ENCODE measurements at places on chromosomes 12 and 14.

DNA sequence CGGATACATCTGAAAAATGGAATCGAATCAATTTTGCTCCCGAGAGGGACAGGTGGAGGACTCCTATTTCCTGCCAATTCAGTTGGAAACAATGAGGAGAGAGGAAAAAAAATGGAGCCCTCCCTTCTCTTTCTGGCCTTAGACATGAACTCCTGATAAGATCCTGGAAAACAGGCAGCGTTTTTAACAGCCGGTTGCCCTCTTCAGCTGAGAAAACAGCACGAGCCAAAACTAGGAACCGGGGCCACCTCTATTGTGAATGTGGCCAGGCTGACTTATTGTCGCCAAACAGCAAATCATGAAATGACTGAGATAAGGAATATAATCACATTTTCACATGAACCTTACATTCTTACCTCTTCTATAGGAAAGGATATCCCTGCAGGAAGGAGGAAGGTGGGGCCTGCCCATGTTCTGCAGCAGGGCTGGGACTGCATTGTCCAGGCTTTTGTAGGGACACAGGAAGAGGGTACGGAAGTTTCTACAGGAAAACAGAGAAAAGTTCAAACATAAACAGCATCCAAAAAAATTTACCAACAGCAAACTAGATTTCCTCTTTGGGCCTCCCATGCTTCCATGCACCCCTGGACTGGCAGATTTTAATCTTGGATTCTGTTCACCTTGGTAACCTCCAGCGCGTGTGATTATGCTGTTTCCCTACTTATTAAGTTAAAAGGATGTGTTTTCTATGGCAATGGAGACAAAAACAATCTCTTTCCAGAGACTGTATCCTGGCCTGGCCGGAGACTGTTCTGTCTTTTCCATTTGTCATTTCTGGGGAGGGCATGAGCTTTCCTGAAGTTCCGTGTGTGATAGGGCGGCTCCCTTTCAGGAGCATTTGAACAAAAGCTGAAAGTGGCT, 29.0 kb upstream of the ELK3 start:
- no peak for DNase-seq

GRCh38 chr12:21169878-21170472, 39.0 kb downstream of the SLCO1B1 start:
- DNase-seq: no peak

DNA sequence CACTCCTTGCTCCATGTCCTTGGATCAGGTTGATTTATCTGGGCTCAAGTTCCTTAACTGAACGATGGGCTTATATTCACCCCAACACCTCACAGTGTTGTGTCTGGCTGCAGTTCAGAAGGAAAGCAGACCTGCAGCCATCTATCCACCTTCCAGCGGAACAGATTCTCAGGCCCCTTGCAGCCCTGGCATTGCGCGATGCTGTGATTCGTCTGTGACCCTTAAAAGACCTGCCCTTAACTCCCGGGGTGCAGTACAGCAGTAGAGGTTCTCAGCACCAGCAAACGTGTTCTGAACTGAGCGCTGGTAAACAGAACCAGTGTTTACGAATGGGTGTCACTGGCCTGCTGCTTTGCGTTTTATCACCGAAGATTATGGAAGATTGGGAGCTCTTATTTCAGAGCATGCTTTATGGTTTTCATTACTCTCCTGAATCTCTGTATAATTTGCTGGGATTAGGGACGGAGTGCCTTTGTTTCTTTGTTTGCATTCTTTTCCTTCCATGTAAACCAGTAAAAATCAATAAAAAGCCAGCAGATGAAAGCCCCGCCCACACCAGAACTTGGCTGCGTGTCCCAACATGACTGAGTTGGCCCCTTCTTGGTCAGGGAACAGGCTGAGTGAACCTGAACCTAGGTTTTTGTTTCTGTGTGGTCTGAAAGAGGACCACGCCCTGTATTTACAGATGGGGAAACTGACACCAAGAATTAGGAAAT, 286.7 kb upstream of the CRY1 start:
- DNase-seq: no peak

DNA sequence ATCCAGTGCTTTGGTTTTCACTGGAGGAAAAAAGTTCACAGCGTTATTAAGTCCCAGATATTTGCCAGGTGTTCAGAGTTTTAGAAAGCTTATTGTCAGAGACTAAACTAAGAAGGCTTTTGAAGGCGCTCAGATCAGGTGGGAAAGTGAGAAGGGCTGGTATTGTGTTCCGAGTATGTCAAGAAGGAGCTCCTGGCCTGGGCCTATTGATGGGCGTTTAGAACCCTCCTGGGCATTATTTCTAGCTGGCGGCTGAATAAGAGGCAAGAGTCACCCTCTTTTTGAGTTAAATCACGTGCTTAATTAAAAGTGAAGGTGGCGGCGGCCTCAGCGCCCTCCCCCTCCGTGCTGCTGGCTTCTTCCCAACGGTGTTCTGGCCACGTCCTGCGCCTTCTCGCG, 20.9 kb upstream of the GNS start:
- DNase-seq: no peak

GRCh38 chr12:24977060-24977459, 28.2 kb upstream of the BCAT1 start:
- DNase-seq: no peak

DNA sequence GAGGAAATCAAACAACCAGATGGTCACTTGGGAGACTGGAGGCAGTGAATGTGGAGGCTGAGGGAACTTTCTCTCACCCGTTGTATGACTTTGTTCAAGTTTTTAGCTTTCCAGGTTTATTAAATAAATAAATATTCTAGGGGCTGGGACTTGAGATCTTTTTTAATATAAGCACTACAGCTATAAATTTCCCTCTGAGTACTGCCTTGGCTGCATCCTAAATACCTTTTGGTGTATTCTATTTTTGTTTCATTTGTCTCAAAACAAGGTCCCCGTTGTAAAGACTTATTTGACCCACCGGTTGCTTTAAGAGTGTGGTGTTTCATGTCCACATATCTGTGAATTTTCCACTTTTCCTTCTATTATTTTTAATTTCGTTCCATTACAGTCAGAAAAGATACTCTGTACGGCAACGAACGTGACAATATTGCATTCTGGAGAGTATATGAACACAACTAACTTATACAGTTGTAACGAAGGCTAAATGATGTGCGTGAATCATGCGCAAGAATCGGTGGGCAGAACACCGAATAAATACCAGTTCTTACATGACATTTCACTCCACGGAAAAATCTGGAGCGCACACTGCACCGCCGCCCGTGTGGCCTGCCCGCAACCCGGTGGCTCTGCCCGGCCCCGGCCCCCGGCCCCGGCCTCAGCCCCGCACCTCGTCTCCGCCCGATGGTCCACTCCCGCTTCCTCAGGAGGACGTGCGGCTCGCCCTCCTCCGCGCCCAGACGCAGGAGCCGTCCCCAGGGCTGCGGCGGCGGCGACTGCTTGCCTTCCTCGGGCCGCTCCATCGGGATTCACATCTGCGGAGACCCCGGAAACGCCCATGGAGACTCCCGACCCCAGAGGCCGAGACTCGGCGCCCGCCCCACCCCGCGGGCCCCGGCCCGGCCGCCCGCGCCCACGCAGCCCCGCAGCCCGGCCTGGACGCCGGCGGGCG, 602 bp downstream of the CHFR start:
- no peak for DNase-seq

DNA sequence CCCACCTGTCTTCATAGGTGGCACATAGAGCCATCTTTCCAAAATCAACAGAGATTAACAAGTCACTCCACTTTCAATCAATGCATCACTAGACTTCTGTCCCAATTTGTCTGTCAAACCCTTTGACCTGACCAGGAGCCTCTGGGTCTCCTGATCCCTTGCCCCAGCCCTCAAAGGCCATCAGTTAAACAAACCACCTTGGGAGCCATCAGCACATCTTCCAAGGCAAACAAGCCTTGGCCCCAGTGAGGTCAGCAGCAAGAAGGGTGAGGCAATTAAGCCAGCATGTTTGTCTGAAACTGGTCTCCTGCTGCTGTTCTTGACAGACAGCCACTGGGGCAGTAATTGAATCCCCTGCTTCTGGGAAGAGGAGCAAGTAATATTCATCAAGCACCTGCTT, 742.8 kb upstream of the TBX3 start:
- no peak for DNase-seq

DNA sequence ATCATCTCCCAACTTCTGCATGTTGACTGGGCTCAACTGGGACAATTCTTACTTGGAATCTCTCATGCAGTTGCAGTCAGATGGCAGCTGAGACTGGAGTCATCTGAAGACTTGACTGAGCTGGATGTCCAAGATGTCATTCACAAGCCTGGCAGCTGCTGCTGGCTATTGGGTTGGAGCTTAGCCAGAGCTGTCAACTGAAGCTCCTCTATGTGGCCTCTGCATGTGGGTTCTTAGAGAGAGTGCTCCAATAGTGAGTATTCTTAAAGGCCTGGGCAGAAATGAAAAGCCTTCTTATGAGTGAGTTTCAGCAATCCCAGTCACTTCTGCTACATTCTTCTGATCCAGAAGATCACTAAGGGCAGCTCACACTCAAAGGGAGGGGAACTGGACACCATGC, 440.9 kb downstream of the LRIG3 start:
- no peak for DNase-seq

- DNase-seq: no peak
Measured at GRCh38 chr12:89029961-89030360, 322.3 kb downstream of the DUSP6 start.

GRCh38 chr12:71688961-71689570, 3.2 kb downstream of the TMEM19 start:
- DNase-seq: no peak

- no peak for DNase-seq
Measured at GRCh38 chr14:72049462-72049861, 117.2 kb downstream of the RGS6 start.

DNA sequence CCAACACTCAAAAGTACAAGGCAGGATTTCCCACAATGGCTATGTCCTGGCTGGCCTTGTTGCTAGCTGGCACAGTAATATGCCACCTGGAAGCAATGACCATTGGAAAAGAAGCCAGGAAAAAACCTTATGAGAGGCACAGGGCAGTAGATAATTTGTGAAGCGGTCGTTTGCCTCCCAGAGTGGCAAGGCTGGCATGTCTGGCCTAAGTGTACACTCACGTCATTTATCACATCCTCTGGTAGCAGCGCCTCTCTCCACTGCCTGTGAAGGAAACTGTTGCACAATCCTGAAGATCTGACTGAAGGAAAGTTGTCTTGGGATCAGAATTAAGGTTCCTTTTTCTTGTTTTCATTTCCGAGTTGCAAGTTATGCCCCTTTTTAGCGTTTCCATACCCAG, 408.5 kb downstream of the ZFP36L1 start:
- no peak for DNase-seq

DNA sequence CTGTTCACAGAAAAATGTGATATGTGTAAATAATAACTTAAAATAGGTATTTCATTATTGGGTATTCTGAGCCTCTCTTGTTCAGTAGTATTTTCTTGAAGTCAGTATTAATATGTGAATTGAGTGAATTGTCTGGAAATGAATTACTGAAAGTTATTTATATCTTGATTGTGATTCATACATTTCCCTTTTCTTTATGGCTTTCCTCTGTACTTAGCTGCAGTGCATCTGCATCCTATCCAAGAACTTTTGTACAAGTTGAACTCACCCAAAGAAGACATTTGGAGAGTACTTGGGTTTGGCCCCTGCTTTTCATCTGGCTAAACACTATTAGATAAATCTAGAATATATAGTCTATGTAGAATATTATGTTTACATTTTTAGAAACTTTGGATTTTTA, 326.0 kb downstream of the RAD51B start:
- DNase-seq: no peak

Data from activated CD4-positive, alpha-beta T cell treated with anti-CD3 and anti-CD28 coated beads for 1 hour (primary cell).